ENCODE measurements at places on chromosomes 5 and 9.

- no peak for DNase-seq
Observed at GRCh38 chr5:153081385-153081784, 409.1 kb upstream of the GRIA1 start.

DNA sequence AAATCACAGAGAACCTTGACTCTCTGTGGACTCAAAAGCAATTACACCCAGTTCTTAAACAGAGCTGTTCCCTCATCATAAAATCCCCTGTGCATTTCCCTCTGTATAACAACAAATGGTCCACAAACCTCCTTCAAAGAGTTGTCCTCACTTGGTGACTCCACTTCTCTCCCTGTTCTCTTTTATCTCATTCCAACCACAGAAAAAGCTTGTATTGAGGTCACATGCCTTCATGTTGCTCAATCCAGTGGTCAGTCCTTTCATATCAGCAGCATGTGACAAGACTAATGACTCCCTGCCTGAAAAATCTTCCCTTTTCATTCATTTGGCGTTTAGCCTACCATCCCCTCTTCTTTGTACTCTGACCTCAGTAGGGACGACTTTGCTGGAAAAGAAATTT is 158.0 kb downstream of the DEPDC1B start:
- no peak for DNase-seq

DNA sequence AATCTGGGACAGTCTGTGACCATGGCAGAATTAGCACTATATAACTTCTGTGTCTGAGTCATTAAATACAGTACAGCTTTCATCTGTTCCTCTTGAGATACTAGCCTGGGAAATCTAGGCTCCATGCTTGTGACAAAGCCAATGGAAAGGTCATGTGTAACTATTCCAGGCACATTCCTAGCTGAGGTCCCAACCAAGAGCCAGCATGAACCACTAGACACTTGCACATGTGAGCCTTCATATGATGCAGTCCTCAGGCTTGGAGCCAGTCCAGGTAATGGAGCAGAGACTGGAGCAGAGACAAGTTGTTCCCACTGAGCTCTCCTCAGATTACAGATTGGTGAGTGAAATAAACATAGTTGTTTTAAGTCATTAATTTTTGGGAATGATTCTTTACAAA is 412.4 kb upstream of the ZNF462 start:
- DNase-seq = no peak

DNA sequence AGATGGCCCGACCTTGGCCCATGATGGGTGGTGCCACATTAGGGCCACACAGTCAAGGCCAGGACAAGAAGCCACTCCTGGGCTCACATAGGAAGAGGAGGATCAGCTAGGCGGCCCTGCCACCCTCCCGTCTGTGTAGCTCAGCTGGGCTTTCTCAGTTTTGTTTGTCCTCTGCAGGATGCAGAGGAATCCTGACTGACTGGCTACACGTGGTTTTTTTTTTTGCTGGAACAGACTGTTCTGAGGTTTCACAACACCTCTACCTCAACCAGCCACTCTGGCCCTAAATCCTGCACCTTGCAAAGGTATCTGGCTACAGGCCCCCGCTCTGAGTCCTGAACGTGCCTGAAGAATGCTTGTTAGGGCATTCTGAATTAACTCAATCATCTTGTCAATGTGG is 88.3 kb upstream of the MSX2 start:
- no peak for DNase-seq

DNA sequence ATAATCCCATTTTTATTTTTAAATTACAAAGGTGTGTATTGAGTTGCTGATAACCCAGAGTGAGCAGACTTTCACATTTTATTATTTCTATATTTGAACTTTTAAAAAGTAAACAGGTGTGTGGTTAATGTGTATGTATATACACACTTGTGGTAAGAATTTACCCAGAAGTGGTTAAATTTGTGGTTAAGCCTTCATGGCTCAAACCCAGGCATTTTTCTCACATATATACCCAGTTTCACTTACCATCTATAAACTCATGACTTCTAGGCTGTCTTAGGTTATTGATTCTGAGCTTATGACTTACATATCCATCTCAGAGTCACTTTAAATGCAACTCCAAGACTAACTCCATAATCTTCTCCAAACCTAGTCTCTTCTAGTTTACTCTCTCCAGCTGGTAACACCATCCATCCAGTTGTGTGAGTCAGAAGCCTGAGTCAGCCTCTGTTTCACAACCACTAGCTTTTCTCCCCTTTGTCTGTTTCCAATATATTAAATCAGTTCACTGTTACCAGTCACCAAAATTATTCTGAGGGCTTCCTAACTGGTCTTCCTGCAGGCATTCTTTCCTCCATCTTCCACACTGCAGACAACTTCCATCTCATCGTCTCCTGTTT is 20.2 kb downstream of the ZBED3 start:
- no peak for DNase-seq

Data from stimulated activated CD4-positive, alpha-beta T cell treated with anti-CD3 and anti-CD28 coated beads, Interleukin-4, amount 100 ng/mL, for 24 hours (primary cell).